SK-N-SH treated with all-trans-retinoic acid at 6 μM for 48 hours (cell line): ENCODE measurements at places on chromosomes 5 and 9.

GRCh38 chr5:150274811-150275210, 14.8 kb downstream of the CAMK2A start:
- no peak for ATAC-seq

GRCh38 chr5:116722651-116723050, 148.0 kb upstream of the SEMA6A start:
- ATAC-seq, result no peak

DNA sequence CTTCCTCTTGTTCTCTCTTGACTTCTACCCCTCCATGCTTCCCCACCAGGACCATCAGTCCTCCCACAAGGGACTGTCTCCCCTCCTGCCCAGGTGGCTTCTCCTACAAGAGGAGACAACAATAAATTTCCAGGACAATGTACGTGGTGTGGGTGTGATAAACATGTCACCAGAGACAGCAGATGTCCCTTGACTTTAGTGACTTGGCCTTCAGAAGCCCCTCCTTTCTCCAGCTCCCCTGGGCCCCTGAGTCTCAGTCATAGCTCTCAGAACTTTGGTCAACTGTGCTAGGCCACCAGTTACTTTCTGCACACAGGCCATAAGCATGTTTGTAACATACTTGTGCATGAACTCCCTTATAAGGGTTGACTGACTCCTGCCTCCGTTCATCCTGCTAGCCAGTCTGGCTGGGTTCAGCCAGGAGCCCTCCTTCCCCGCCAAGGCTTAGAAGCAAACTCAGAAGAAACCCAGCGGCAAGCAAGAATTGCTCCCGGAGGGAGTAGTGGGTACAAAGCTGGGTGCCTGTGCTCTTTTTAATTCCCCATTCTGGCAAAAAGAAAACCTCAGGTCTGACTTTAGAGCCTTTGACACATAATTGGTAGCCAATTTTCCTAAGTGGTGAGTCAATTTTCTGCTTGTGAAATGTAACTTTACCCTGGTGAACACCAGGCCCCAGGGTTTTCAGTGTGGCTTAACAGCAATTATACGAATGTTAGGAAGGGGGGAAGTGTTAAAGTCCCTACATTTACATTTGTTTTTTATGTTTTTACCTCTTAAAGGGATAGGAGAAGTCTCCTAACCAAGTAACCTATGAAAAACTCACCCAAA, 49.2 kb downstream of the EBF1 start:
- peak; percentile 24; the same call in 2 of the 3 replicates for ATAC-seq

- ATAC-seq, result no peak
Measured at GRCh38 chr9:116149844-116150243, 3.7 kb upstream of the PAPPA start.
